NCI-H345 (cell line): ENCODE measurements at places on chromosomes 1 and 21.

DNA sequence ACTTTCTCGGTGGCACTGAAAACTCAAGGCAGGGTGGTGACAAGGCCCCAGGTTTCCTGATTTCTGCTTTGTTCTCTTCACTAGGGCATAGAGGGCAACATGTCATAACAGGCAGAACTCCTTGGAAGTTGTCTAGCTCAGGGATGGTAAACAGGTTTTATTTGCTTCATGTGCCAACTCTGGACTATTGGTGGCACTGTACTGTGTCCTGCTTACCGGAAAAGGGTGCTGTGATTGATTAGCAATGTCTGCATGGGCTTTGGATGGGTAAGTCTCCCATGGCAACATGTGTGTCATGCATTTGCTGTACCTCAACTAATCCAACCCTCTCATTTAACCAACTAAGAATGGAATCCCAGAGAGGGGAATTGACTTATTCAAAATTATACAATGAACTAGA lies 70.7 kb upstream of the USP24 start:
- no peak for DNase-seq

DNA sequence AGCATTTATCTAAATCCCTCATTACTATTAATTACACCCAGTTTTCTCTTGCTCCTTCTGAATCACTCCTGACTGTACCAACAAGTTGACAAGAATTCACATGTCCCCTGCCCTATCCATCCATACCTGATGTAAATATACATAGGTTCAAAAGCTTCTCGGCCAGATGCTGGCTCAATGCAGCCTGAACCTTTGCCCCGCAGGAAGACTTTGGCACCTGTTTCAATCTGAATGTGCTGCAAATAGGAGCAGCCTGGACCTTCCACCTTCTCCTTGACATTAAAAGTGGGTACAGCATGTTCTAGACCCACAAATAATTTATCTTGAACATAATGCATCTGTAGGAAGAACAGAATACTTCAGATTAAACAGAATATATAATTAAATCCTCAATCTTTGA lies 8.7 kb downstream of the KHDC4 start:
- no peak for DNase-seq

GRCh38 chr1:82472489-82473131 lies 671.9 kb downstream of the ADGRL2 start:
- DNase-seq: no peak

GRCh38 chr1:41452704-41453290 lies 31.7 kb downstream of the EDN2 start:
- DNase-seq: no peak

DNA sequence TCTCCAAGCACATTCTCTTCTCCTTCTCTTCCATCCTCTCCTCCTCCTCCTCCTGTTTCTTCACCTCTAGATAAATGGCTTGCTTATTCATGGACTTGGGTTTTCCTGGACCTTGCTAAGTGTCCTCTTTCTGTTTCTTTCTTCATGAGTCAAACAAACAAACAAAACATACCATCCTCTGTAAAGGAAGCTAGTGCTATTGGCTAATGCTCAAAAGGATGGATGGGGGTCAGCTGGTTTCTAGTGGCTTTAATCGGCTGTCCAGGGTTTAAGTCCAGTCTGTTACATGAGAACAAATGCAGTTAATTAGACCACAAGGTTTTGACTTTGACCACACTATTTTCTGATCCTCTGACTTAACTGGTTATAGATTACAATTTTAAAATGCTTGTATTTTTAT lies 83.8 kb upstream of the TSPAN2 start:
- no peak for DNase-seq
